ENCODE measurements at places on chromosomes 4 and X. TPM values are rescaled to one million over a fixed set of nuclear protein-coding genes. Genes with fewer than 3 reads are reported as not detected.
A peak's percentile ranks its signal among the peaks of the same experiment; 100 is the strongest.

DNA sequence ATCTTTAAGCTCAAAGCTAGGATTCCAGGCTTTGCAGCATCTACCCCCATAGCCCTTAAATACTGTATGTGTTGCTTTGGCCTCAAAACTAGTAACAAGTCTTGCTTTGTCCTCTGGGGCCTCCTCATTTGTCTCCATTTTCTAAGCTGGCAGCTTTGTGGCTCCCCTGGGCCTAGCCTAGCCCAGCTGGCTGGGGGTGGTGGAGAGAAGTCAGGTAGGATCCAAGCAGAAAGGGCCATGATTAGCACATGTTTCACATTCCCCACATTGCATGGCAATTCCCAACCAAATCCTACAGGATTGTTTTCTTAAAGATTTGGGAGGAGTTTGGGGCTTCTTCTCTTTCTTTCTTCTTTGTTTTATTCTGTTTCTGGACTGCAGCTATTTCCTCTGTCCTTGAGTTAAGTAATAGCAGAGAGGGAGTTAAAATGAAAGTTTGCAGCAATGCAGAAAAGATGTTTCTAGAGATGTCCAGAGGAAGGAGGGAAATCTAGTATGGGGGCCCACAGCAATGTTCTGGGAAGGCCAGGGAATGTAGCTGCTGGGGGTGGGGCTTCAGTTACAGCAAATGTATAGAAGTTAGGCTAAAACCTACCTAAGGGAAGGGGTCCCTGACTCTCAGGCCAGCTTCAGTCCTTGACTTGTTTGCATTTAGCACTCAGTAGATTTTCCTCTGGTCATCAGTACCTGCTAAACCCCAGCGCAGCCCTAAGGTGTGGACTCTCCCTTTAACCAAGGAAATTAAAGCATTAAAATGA lies 92.1 kb downstream of the SHROOM4 start:
- no peak for DNase-seq

DNA sequence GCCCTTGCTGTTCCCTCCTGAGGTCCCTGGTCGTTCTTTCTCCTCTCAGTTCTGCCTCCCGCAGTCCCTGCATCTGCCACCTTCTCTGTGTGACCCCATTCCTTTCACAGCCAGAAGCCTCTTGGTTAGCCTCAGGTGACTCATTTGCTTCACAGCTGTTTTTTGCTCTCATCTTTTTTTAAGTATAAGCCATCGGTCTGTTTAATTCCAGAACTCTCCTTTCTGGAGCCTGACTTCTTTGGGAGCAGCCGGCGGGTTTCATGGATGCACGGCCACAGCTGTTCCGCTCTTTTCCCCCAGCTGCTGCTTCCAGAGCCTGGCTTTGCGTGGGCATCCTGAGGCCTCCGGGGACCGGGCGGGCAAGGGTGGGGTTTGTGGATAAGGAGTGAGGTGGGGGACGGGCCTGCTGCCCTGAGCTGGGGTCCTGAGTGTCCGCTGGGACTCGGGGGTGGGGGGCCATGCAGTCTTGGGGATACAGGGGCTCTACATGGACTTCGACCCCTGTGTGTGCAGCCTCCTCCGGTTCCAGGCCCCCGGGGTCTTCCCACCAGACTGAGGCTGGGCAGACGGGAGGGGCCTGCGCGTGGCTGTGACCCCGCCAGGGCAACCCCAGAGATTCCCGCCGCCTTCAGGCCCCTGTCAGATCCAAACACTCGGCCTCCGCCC lies 46.7 kb downstream of the PCGF3 start:
- DNase-seq, result no peak

GRCh38 chrX:29297171-29297800 lies 710.0 kb downstream of the IL1RAPL1 start:
- no peak for DNase-seq

TRPC5OS gene
- not detected for total RNA-seq

PRMT9 gene
- total RNA-seq, result 6.6 TPM

EDA gene
- not detected for total RNA-seq

DNA sequence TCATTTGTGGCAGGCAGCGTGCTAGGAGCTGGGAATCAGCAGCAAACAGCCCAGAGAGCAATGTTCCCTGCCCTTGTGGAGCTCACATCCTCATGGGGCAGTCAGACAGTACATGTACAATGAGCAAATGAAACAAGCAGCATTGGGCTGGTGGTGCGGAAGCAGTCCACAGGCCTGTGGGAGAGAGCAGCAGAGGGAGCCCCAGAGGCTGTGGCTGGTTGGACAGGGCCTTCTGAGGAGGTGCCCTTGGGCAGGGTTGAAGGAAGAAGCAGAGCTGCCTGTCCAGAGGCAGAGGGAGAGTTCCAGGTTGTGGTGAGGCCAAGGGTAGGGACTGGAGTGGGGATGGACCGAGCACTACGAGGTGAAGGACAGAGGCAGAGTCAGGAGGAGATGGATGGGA lies 22.5 kb downstream of the MMGT1 start:
- DNase-seq, result no peak

SFRP2 gene
- total RNA-seq, result not detected

DNA sequence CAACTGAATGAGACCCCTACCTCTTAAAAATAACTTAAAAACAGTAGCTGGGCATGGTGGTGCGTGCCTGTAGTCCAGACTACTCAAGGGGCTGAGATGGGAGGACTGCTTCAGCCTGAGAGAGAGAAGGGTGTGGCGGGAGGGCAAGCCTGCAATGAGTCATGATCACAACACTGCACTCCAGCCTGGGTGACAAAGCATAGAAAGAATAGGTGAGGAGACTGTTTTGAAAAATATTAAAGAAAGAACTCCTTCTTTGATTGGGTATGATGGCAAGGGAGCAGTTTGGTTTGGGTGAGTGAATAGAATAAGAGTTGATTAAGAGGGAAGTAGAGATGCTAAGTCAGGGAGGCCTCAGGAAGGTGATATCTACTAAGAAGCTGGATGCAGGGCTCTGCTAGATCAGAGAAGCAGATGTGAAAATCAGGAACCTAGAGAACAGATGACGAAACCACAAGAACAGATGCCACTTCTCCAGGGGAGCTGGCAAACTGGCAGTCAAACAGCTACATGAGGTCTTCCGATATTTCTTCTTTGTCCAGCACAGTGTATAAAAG lies 318.6 kb downstream of the OPHN1 start:
- peak; percentile 49 for DNase-seq

DNA sequence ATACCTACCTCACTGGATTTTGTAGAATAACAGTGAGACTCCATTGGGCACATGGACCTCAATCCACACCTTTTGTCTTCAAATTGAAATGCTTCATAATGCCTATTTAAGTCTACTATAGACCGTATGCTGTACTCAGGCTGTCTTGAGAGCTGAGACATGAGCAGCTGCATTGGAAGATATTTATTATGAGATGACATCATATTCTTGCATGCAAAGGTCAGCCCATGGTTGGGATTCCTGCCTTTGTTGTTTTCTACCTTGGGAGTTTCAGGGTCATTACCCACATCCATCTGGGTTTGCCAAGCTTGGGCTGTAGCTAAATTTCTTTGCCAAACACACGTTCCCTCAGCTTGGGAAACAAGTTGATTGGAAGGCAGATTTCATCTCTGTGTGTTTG lies 33.2 kb upstream of the MAMLD1 start:
- no peak for DNase-seq
